CD8-positive, alpha-beta memory T cell (primary cell): ENCODE measurements at places on chromosomes 7 and 10.

DNA sequence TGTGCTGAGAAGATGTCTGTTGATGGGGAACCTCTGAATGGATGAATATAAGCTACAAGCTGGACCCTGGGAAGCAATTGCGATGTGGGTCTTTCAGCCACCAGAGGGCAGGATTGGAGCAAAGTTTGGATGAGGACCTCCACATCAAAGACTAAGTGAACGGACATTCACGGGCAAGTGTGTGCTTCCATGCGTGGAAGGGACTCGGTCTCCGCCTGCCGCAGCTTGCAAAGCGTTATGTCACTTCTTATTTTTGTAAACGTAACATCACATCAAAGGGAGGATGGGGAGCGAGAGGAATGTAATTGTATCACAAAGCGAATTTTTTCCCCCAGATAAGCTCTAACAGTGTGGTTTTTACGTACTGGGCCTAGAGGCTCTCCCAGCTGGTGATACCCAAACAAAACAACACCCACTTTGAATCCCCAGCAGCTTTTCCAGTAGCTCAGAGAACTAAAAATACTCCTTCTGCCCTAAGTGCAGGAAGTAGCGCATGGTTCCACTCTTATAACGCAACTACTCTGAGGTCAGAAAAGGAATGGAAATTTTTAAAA lies 65.0 kb downstream of the VWA2 start:
- DNase-seq: peak; percentile 35

GRCh38 chr10:123402656-123403055 lies 248.5 kb downstream of the BUB3 start:
- no peak for DNase-seq

GRCh38 chr7:44561481-44561880 lies 12.2 kb downstream of the DDX56 start:
- no peak for DNase-seq

DNA sequence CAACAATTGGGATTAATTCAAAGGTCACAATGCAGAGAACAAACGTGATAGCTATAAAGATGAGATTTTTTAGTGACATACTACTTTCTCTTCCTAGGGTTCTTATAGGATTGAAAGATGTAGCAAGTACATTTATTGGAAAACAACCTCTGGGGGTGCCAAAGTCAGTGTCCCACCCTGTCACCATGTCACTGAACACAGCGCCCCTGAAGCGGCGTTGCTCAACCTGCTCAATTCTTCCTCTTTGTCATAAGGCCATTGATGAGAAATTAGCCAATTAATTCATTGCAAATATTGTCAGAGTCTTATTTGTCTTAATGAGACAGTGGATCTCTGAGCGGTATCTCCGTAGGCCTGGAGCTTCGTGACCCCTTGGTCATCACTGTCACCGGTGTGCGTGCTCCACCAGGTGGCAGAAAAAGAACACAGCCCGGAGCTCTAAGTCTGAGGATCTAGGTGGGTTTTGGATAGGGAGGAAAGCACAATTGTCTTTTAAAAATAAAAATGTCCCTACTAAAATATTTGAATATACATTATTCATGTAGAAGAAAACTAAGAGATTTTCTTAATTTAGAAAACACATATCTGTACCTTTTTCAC lies 362.6 kb downstream of the PAXIP1 start:
- no peak for DNase-seq

- DNase-seq: no peak
Observed at GRCh38 chr7:33217595-33217994, 88.2 kb downstream of the BBS9 start.

DNA sequence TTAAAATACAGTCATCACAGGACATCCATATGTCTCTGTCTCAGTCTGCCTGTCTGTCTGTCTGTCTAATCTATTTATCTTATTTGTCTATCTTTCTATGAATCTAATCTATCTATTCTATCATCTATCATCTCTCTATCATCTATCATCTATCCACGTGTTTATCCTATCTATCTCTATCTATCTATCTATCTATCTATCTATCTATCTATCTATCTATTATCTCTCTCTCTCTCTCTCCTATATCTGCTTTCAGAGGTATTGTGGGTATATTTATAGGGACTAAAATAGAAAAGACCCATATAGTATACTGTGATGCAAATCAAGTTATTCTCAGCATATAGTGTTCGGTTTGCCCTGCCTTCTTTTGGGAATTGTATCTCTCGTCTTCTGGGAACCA lies 167.5 kb downstream of the VPS50 start:
- no peak for DNase-seq

GRCh38 chr7:29926216-29926615 lies 63.4 kb downstream of the SCRN1 start:
- DNase-seq: no peak

- DNase-seq: no peak
Observed at GRCh38 chr7:117349570-117349969, 26.7 kb upstream of the WNT2 start.

GRCh38 chr7:33979300-33979806 lies 74.0 kb downstream of the BMPER start:
- DNase-seq: no peak

- DNase-seq: no peak
Observed at GRCh38 chr7:80244206-80244916, 109.7 kb downstream of the GNAI1 start.

GRCh38 chr10:116676633-116677032 lies 55.9 kb downstream of the PNLIPRP2 start:
- no peak for DNase-seq

GRCh38 chr10:1057106-1057657 lies 997 bp downstream of the WDR37 start:
- DNase-seq: no peak

DNA sequence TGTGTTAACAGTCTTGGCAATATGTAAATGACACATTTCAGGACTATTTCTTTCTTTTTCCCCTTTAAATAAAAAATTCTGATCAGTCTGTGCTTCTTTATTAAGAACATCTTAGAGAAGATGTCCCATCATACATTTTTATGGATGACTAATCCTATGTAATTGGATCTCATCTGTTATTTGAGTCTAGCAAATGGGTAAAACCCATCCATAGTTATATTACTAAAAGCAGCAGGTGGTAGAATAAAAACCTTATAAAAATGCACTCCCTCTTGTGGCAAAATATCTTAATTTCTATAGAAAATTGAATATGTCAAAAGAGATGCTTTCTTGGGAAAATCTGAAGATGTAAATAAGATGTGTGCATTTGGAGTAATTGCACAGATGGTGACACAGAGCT lies 35.3 kb downstream of the TRRAP start:
- DNase-seq: no peak

GRCh38 chr7:140674356-140674800 lies 1.6 kb downstream of the ADCK2 start:
- no peak for DNase-seq

- DNase-seq: no peak
Observed at GRCh38 chr7:27936768-27937102, 196.8 kb downstream of the TAX1BP1 start.

- DNase-seq: no peak
Observed at GRCh38 chr7:21169667-21170580, 258.0 kb upstream of the SP4 start.

DNA sequence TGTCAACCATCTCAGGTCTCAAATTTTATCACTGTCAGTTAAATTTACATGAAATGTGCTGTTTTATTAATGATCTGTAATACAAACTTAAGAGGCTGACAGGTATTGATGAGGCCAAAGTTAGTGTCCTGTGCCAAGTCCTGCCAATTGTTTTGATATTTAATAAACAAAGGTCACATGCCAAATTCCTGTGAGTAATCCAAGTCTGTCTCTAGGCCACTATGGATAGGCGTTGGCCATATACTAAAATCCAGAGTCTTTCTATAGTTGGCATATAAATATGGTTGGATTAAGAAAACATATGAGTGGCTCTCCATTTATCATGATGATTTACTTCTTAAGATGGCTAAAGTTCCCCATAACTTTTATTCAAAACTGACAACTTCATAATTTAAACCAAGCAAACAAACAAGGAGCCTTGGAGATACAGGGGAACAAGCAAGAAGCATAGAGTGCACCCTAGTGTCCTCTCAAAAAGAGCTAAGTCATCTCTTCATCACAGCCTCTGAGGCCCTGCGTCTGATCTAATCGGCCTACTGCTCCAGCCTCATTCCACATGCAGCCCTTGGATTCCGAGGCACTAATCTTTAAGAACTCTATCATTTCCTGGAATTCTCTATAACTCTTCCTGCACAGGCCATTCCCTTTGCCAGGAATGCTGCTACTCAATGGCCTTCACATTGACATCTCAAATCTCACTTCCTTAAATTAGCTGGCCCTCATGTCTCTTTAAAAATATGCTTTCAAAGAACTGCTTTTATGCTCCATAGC lies 32.7 kb upstream of the NRCAM start:
- no peak for DNase-seq

DNA sequence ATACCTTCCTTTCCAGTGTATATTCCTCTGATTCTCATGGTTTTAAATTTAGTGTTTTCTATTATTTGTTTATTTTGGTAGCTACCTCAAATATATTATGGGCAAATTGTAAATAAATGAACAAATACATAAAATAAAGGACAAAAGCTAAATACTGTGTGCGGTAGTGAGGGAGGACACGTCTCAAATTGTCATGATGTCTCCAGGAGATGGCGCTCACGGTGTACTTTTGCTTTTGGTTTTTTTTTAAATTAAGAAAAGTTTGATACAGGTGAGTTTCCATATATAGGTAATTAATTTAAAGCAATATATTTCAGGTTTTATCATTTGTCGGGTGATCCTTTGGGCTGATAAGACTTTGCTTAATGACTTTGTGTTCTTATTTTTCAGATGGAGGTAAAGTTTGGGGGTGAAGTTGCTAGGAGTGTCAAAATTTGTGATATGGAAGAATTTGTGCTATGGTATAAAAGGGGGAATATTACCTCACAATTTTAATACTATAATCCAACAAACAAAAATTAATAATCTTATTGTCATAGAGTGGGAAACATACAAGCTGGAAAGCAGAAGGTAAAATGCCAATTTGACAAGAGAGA lies 68.4 kb upstream of the TMEM229A start:
- DNase-seq: no peak

DNA sequence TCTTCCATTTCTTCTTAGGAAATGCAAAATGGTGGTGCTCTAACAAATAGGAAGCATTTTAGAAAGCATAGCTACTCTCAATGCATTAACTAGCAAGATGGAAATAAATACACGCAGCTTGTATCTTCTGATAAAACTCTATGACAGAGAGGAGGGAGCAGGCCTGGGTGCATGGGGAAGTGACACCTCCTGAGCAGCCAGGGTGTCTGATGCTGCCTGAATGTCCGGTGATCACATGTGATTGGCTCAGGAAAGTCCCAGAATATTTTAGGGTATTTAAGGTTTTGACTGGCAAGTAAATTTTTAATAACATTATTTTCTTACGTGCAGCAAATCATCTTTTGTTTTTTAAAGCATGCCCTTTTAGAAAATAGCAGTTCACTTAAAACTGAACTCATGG lies 261.0 kb upstream of the KLF6 start:
- DNase-seq: no peak

DNA sequence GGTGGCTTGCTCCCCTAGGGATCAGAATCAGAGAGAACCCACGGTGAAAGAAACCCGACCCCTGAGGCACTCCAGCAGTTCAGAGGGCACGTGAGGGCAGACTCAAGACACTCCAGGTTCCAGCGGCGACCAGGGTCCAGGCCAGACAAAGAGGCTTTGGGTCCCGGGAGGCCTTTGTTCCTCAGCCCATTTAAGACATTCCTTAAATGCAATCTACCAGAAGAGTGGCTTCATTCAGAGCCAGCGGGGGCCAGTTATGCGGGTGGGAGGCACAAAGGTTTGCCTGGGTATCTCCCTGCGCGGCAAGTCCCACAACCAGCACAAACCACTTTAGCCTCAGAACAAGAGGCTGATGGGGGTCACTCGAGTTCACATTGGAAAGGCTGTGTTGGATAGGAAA lies 53.6 kb downstream of the AFAP1L2 start:
- DNase-seq: no peak
